NCI-H187 treated with DMSO at 0.1 percent for 48 hours (cell line): ENCODE measurements at places on chromosomes 5 and 9.

DNA sequence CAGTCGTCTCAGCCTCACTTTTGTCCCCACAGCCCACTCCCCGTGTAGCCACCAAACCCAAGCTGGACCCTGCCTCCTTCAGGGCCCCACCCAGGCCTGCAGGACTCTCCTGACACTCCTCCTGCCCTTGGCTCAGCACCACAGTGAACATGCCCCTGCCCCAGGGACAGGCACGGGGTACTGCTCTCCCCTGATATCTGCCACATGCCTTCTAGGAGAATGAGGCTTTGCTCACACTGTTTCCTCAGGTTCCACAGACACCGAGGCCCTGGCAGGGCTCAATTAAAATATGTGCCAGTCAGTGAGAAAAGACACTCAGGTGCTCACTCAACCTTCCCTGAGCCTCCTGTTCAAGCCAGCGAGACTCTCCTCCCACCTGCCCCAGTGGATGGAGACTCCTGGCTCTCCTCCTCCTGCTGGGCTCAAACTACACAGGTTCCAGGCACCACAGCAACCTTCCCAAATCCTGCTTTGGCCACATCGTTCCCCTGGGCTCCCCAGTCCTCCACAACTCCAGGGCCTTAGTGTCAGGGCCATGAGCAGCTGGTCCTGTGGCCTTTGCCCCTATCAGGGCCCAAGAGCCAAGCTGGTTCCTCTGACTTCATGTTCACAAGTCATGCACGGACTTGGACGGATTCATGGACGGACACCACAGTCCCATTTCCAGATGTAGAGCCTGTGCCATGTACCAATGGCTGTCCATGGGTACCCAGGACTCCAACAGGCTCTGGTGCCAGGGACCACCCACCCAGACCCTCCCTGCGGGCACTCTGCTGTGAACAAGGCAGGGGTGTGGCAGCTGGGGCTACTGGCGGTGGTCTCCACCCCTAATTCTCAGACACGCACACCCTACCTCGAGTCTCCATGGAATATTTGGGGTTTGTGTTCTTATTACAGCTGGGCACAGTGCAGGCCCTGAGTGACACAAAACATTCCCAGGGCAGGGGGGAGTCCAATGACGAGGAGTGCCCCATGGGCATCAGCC, 36.6 kb downstream of the BICD2 start:
- no peak for DNase-seq

- DNase-seq = no peak
Measured at GRCh38 chr9:86303316-86303975, 21.1 kb upstream of the ISCA1 start.

DNA sequence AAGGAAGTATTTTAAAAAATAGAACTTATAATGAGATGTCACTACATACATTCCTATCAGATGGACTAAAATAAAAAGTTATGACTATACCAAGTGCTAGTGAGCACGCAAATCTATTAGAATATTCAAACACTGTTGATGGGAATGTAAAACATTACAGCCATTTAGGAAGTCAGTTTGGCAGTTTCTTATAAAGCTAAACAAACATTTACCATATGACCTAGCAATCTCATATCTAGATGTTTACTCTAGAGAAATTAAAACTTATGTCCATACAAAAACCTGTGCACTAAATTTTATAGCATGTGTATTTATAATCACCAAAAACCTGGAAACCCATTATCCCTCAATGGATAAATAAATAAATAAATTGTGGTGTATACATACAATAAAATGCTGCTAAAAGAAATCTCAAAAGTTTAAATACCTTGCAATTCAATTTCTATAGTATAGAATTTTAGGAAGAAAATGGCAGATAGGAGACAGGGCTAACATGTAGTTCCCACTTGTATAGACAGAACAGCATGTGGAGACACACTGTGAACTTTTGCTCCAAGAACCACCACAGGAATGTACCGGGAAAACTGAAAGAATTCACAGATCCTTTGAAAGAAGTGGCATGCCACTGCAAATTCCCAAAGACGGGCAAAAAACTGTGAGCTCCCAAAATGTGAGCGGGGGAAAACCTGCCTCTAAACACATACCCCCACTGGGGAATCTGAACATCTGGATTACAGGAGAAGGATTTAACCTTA, 174.6 kb upstream of the SPEF2 start:
- no peak for DNase-seq

- DNase-seq = no peak
Measured at GRCh38 chr5:89417990-89418389, 535.0 kb upstream of the MEF2C start.

DNA sequence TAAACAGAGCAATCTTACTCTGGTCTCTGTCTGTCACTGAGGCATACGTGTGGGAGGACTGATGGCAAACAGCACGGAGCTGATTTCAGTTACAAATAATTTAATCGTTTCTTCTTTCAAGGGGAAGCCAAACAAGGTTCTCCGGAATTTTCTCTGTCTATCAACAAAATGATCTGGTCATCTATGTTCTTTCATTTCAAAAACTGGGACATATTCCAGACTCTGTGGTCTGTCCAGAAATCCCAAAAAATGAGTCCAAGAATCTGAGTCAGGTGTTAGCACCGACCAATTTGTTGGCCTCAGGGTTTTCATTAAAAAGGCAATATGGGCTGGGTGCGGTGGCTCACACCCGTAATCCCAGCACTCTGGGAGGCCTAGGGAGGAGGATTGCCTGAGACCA, 69.9 kb upstream of the ZNF608 start:
- no peak for DNase-seq

- no peak for DNase-seq
Measured at GRCh38 chr5:10036136-10036815, 213.4 kb downstream of the ATPSCKMT start.

GRCh38 chr5:129857116-129857515, 47.1 kb upstream of the CHSY3 start:
- DNase-seq = no peak

GRCh38 chr9:125996791-125997190, 249.6 kb downstream of the PBX3 start:
- no peak for DNase-seq

DNA sequence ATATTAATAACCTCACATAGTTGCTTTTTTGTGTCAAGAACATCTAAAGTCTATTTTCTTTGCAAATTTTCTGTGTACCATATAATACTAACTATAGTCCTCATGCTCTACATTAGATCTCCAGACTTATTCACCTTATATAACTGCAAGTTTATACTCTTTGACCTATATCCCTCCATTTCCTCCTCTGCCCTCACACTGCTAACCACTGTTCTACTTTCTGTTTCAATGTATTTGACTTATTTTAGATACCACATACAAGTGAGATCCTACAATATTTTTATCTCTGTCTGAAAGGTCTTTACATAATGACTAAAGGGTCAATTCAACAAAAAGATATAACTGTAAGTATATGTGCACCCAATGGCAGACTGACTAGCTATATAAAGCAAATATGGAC, 789.7 kb upstream of the ZNF608 start:
- no peak for DNase-seq

DNA sequence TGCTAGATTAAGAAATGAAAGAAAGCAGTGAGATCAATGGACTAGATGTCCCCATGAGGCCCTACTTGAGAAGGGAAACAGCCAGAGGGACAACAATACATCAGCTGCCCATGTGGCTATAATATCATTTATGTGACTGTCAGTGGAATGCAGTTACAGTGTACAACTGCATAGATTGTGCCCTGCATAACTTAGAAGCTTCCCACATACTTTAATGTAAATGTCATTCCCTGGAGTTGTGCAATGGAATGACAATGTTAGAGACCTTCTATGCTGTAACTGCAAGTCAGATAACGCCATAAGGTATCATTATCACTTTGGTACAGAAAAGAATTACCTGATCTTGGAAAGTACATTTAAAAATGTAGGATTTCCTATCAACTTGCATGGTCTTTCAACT, 67.4 kb downstream of the FBN2 start:
- no peak for DNase-seq

- no peak for DNase-seq
Measured at GRCh38 chr5:149915392-149916260, 29.0 kb downstream of the PDE6A start.

DNA sequence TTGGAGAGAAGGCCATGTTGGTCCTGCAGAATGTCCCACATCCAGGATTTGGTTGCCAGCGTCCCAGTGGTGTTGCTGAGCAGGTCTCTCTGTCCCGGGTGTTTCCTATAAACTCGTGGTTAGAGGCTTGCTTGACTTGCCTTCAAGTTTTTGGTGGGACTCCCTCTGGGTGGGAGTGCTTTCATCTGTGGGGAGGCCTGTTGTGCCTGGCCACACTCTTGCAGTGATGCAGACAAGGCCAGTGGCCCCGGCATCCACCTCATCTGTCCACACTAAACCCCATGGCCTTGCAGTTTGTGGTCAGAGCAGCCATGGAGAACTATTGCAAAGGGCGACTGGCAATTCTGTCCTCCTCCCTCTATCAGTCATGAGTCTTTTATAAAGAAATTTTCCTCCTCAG, 71.8 kb downstream of the PHF2 start:
- no peak for DNase-seq

DNA sequence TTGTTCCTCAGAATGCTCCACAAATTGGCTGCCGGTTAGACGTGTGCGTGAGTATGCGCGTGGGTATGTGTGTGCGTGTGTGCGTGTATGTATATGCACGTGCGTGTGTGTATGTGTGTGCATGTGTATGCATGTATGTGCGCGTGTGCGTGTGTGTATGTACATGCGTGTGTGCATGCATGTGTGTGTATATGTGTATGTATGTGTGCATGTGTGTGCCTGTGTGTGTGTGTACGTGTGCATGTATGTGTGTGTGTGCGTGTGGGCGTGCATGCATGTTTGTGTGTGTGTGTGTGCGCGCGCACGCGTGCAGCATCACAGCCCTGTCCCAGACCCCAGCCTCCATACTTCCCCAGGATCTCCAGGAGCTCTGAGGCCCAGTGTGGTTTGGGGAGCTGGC, 183.1 kb upstream of the IER5L start:
- no peak for DNase-seq

GRCh38 chr9:4936277-4936676, 48.8 kb upstream of the JAK2 start:
- no peak for DNase-seq

DNA sequence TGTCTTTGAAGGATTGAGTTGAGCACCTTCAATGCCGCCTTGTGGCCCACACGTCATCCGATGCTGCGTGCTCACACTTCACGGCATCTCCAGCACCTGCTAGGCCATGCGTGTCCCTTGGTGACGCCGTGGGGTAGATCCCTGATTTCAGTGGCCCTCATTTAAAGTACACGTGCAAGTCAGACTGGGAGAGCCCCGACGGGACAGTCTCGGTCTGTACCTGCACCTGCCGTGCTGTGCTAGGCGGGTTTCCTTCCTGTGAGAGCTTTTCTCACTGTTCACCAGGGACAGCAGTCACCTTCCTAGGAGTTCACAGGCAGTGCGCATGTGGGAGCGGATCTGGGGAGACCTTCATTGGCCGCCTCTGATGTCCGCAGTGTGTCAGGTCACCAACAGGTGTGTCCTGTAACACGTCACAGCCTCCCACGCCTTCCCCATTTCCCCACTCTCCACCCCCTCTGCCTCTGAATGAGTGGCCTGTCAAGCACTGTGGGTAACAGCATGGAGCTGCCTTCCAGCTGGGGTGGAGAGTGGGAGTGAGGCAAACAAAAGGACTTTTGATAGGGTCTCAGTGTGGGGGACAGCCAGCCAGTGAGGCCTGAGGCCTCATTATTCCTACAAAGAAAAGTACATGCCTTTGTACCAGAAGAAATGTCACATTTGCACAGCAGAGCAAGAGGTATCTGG, 236.4 kb downstream of the FANCC start:
- no peak for DNase-seq

DNA sequence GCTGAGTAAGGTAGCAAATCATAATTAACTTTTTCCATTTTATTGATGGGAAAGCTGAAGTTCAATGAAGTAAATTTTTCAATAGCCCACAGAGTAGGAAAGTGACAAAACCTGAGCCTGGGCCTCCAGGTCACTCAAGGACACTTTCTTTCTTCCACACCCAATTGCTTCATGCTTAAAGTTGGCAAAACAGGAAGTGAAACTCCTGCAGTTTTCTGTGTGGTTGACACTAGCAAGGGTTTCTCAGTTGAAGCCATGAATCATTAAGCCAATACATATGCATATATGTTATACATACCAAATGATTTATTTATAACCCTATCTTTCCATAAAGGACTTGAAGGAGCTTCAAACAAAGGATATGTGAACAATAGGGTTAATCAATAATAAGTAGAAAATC, 13.9 kb downstream of the TLR4 start:
- DNase-seq = no peak

GRCh38 chr9:115353681-115354080, 235.7 kb upstream of the TNC start:
- no peak for DNase-seq

DNA sequence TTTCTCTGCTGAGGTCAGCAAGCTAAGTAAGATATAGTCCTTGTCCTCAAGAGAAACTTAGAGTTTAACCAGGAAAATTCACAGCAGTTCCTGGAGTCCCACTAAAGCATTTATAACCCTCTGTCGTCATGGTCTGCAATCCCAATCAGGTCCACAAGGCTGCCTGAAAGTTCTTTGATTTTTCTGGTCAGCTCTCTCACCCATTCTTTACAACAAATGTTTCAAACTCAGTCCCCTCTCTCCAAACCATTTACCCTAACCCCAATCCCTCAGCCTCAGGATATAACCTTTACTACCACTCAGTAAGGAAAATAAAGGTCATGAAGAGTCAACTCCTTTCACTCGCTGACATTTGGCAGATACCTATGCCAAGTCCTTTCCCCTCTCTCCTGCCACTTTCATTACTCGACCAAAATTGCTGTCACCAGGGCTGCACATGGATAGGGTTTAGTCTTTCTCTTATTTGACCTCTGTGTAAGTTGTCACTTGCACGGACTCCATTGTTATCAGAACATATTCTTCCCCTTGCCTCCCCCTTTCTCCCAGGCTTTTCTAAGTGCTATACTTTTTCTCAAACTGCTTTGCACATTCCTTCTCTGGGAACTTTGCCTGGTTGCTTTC, 936.6 kb downstream of the NR2F1-AS1 start:
- no peak for DNase-seq

DNA sequence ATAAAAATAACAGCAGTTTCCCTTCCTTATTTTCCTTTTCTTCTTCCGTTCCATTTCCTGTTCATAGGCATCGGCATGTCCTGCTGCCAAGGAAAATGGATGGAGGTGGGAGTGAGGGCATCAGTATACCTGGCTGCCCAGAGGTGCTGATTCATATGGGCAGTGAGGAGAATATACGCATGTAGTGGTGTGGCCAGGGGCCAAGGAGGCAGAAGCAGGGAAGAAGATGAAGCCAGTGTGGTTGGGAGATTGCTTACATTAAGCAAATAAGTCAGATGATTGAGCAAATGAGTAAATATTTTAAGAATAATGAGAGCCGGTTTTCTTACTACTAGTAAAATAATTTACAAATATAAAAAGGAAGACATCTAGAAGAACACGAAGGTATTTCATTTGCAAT, 344.9 kb upstream of the PAPPA start:
- DNase-seq = no peak

- no peak for DNase-seq
Measured at GRCh38 chr9:72875221-72875620, 77.6 kb downstream of the ALDH1A1 start.

GRCh38 chr5:177963966-177964365, 32.1 kb downstream of the PROP1 start:
- no peak for DNase-seq

GRCh38 chr9:108273988-108274387, 581.8 kb downstream of the ACTL7B start:
- DNase-seq = no peak

- DNase-seq = no peak
Measured at GRCh38 chr5:37867654-37868053, 27.8 kb upstream of the GDNF start.
